ENCODE measurements at places on chromosomes 3 and 15.

- no peak for DNase-seq
These were observed 120.2 kb downstream of the EPHA3 start for GRCh38 chr3:89227634-89228033.

GRCh38 chr3:18238746-18239331, 186.3 kb downstream of the SATB1 start:
- DNase-seq: no peak

- DNase-seq: no peak
These were observed 88.0 kb downstream of the OSBPL10 start for GRCh38 chr3:31892916-31893573.

- no peak for DNase-seq
These were observed 9.3 kb upstream of the BCL2L10 start for GRCh38 chr15:52121896-52122295.

DNA sequence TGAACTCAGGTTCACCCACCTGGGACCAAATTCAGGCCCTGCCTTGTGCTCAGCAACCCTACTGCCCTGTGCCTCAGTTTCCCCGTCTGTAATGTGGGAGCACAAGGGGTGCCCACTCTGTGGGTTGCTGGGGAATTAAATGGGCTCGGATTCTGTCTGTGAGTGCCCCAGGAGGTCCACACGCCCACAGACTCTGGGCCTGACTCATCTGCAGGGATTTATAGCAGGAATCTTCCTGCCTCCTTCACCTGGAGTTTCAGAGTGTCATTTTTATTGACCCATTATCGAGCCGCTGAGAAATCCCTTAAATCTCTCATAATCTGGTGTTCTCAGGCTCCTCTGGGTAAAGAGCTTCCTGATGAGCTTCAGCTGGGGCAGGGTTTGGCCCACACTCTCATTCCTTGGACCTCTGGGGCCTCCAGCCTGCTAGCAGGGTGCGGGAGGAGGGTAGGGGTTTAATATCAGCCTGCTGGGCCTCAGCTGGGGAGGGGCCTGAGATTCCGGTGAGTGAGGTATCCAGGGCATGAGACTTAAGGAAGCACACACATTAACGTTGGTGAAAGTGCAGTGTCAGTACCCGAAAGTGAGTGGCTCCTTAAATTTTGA, 16.4 kb downstream of the C3orf18 start:
- no peak for DNase-seq

DNA sequence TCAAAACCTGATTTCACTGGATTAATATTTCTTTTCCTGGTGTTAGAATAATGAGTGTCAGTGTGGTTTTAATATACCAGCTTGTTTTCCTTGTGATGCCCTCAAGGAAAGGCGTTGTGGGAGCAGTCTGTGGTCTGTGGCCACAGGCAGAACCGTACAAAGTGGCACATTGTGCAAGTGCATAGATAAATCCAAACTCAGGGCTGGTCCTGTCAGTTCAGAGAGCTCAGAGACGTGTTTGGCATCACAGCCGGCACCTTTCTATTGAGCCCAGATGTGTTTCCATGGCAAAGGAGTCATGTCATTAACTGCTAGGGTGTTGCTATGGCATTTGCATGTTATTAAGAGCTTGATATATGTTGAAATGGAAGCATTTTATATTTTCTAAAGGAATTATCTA, 289.9 kb upstream of the RASGRP1 start:
- DNase-seq: no peak

- DNase-seq: no peak
These were observed 1078.9 kb downstream of the TUSC7 start for GRCh38 chr3:117788506-117788905.

GRCh38 chr3:30996467-30996866, 102.0 kb upstream of the GADL1 start:
- no peak for DNase-seq

- DNase-seq: no peak
These were observed 22.6 kb downstream of the ZIC1 start for GRCh38 chr3:147431751-147432150.

- DNase-seq: peak; percentile 82
These were observed 165.2 kb upstream of the UMPS start for GRCh38 chr3:124565013-124565412.

DNA sequence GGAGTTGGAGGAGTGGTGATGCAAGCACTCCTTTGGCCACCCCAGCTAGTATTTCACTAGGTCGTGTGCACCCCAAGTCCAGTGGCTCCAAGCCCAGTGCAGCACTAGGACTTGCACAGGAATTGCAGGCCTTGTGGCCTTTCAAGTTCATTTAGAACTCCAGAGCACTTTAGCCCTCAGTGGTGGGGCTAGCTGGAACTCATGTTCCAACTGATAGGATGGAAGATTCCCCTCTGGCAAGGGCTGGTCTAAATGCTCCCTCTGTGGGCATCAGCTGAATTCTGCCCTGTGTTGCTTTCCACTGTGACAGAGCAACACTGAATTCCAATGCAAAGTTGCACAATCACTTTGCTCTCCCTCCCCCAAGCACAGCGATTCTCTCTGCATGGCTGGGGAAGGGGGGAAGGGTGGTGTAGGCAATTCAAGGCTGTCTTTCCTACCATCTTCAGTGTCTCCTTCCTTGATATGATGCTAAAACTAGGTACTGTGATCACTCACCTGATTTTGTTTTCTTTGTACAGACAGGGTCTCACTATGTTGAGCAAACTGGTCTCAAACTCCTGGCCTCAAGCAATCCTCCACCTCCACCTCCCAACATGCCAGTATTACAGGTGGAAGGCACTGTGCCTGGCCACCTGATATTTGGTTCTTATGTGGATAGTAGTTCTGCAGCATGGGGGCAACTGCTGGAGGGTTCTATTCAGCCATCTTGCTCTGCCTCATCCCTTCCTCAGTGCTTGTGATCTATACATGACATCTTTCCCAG, 10.3 kb downstream of the USF3 start:
- DNase-seq: no peak

DNA sequence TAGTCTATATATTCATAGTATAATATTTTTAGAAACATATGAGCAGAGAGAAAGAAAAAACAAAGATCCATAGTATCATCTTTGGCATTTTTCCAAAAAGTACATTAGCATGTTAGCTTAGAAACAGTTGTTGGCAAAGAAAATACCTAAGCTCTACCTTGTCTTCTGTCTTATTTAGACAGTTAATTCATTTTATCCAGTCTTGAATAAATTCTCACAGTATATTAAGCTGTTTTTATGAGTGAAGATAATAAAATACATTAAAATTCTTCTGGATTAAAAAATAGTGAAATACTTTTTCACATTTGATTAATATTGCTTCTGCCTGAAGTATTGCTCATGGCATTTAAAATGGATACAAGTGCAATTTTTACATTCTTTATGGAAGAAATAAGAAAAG, 145.2 kb downstream of the ZIC1 start:
- no peak for DNase-seq

- DNase-seq: no peak
These were observed 19.7 kb upstream of the PTPRG start for GRCh38 chr3:61541694-61542093.

DNA sequence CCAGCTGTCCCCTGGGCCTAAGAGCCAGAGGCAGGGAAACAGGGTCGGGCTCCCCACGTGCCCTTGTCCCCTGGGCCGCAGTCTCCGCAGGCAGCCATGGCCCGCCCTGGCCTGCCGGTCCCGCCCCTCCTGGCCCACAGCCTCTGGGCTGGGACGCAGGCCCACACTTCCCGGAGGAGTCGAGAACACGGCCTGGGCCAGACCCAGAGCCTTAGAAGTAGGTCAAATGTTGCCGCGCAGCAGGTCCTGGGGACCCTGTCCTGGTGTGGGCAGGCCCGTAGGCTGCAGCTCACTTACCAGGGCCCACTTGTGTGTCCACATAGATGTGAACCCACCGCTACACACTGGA, 4.3 kb upstream of the MYL3 start:
- DNase-seq: peak; percentile 89

DNA sequence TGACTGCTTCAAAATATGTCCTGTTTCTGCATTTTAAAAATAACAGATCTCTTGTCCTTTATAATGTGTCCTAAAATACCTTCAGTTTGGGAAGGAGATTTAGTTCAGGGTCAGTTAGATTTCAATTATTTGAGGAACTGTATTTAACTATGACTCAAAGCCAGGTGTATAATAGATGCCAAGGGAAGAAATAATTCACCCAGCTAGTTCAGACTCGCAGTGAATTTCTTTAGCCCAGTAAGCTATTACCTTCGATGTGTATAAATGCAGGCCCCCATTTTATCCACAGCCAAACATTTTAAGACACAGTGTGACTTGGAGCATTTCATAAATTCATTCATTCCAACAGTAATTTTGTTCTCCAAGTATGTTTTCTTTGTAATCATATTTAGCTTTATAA, 458.0 kb downstream of the ZNF385D start:
- DNase-seq: no peak

DNA sequence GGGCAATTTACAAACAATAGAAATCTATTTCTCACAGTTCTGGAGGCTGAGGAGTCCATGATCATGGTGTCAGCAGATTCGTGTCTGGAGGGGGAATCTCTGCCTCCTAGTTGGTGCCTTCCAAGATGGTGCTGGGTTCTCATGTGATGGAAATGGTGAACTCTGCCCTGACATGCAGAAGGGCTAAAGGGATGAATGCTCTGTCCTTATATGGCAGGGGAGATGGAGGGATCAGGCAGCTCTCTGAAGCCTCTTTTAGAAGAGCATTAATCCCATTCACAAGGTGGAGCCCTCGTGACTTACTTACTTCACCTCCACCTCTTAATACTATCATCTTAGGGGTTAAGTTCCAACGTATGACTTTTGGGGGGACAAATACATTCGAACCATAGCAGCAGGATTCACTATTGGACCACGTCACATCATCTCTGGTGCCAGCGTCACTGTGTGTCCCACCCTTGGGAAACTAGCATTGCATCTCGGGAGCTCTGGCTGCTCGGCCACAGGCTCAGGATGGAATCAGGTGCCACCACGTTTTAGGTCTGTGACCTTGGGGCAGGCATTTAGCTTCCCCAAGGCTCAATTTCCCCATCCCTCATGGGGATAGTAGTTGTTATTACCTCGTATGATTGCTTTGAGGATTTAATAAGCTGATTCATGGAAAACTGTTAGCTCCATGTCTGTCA, 53.0 kb downstream of the SV2B start:
- DNase-seq: no peak

GRCh38 chr15:28068930-28069329, 30.2 kb downstream of the OCA2 start:
- no peak for DNase-seq

- no peak for DNase-seq
These were observed 341.7 kb upstream of the UBE2E2 start for GRCh38 chr3:22861426-22861825.

DNA sequence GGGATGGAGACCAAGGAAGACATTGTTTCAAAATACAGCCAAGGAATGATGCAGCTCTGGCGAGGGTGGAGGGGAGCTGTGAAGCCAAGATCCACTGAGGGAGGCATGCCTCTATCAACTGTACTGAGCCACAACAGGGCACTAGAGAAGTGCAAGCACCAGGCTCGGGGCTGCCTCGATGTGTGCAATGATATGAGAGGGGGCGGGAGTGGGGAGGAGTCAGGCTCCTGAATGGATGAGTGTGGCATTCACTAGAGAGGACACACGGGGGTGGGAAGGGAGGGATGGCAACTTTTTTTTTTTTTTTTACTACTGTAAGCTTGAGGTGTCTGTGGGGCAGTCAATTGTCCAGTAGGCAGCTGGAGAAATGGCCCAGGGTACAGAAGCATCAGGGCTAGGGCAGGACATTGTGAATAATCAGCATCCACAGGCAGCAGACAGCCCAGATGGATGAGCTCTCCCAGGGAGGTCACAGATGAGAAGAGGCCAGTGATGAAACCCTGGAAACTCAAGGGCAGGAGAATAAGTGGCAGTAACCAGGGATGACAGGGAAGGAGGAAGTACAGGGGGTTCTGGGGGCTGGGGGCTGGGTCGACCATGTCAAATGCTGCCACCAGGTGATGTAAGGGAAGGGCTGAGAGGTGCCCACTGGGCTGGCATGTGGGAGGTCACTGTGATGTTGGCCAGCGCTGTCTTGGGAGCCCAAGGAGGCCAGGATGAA, 5.9 kb downstream of the STOML1 start:
- DNase-seq: no peak

DNA sequence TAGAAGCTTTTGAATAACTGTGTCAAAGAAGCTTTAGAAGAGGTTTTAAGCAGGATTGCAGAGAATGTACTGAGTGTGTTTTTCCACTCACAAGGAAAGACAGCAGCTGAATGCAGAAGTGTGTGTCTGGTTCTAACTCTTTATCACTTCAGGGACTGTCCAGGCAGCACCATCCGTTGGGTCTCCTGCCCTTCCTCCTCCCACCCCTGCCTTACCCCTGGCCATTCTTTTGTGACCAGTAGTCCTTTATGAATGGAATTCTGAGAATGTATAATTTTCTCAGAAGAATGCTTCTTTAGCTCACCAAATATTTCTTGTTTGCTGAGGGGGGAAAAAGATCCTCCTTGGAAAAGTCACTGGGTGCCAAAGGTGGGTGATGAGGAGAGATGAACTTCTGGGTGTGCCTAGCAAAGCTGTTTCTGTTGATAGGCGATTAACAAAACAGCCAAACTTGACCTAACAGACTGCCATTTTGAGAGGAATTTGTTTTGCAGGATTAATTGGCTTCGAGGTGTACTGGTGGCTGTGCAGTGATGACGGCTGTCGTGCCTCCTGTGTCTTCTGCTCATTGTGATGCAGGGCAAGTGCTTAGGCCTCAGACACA, 70.9 kb downstream of the IGF1R start:
- no peak for DNase-seq

- DNase-seq: no peak
These were observed 12.4 kb downstream of the GNB5 start for GRCh38 chr15:52178765-52179164.

DNA sequence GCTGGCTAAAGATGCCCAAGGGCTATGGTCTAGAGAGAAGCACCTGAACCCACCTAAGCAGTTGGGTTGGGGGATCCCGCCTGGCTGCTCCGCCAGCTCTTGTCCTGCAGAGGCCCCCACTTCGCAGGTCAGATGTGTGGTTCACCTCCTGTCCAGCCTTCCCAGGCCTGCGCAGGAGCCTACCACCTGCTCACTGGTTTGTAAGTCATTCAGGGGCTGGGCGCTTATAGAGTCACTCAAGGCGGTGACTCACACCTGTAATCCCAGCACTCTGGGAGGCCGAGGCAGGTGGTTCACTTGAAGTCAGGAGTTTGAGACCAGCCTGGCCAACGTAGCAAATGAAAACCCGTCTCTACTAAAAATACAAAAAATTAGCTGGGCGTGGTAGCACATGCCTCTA, 3.9 kb upstream of the FURIN start:
- no peak for DNase-seq

- DNase-seq: no peak
These were observed 21.4 kb downstream of the CCDC13 start for GRCh38 chr3:42751609-42752008.

- DNase-seq: no peak
These were observed 38.9 kb downstream of the SLCO3A1 start for GRCh38 chr15:91892436-91892835.

- no peak for DNase-seq
These were observed 126.5 kb downstream of the CMSS1 start for GRCh38 chr3:99943931-99944761.

DNA sequence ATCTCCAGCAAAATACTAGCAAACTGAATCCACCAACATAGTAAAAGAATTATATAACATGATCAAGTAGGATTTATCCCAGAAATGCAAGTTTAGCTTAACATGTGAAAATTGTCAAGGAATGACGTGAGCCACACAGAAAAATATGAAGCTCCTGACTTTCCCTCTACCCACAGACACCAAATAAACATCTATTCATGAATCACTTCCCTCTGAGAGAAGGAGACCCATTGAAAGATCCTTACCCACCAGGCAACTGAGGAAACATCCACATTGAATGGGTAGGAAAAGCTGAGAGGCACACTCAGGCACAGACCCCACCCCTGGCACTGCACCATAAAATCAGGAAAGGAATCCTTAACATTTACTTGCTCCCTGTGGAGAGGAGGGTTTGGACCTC, 102.2 kb upstream of the MANF start:
- no peak for DNase-seq
